Stimulated activated naive B cell treated with anti-CD40 and anti-IgM and Interleukin-4, amounts not matched to agents 10 μg/mL and 1 μg/mL and 100 μg/mL, for 72 hours (primary cell): ENCODE measurements at places on chromosomes 7 and 10.
A peak's percentile ranks its signal among the peaks of the same experiment; 100 is the strongest.

GRCh38 chr10:108250936-108251620, 1086.6 kb upstream of the SORCS1 start:
- DNase-seq, result no peak

- DNase-seq, result no peak
Observed at GRCh38 chr7:29306319-29306991, 111.9 kb downstream of the CHN2 start.

DNA sequence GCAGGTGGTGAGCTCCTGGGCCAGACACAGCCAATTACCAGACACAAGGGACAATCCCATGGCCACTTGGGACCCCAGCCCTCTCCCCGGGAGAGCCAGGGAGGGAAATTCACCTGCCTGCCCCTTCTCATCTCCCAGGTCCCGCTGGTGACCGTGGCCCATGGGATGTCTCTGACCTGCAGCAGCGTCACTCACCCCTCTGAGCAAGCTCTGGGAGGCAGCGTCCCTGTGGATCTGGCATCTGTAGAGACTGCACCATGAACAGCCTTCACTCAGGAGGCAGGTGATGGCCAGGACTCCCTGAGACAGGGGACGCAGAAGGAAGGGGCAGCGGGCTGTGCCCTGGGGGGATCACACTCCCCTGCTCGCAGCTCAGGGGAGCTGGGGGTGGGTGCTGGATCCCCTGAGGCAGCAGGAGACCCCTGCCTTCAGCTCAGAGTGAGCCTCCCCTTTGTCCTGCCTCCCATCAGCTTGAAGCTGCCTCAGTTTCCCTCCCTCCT, 90.8 kb downstream of the FOXL3 start:
- no peak for DNase-seq

DNA sequence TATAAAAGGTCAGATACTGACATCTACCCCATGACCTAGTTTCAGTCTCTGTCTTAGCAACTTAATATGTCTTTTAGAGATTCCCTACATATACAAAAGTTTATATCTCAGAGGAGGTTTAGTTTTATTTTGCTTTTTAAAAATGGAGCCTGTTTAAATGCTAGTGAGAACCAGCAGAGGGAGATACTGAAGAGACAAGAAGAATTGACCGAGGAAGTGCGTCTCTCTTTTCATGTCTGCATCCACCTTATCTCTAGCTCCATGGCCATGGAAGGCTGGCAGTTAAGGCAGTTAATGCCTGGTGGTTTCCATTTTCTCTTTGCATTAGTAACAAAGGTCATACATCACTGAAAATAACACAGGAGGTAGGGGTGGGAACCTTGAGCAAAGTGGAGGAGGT, 10.7 kb downstream of the SUV39H2 start:
- DNase-seq, result no peak

DNA sequence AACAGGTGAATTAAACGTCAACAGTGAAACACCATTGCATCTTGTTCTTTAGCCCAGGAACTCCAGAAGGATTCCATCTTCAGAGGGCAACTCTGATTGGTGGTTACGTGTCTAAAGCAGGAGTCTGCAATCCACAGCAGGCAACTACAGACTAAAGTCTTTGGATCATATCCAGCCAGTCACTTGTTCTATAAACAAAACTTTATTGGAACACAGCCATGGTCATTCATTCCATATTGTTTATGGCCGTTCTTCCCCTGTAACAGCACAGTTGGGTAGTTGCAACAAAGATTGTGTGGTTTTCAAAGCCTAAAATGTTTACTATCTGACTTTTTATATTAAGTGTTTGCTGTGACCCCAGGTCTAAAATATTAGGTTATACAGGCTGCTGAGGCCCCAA, 94.7 kb upstream of the IMMP2L start:
- DNase-seq, result no peak

DNA sequence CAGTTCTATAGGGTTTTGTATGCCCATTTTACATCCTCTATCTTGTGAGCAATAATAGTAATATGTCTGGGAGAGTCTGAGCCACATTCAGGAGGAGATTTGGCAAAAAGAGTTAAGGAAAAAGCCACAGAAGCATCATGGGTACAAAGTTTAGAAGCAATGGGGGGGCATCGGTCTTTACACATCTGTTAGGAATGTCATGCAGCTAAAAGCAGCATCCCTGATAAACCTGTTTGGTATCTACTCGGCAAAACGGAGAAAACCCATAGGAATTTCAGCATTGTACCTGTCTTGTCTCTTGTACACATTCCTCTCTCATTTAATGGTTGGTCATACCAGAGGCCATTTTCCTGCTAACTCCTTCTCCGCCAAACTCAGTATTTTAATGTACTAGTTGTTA, 12.5 kb upstream of the HERPUD2 start:
- DNase-seq, result no peak

DNA sequence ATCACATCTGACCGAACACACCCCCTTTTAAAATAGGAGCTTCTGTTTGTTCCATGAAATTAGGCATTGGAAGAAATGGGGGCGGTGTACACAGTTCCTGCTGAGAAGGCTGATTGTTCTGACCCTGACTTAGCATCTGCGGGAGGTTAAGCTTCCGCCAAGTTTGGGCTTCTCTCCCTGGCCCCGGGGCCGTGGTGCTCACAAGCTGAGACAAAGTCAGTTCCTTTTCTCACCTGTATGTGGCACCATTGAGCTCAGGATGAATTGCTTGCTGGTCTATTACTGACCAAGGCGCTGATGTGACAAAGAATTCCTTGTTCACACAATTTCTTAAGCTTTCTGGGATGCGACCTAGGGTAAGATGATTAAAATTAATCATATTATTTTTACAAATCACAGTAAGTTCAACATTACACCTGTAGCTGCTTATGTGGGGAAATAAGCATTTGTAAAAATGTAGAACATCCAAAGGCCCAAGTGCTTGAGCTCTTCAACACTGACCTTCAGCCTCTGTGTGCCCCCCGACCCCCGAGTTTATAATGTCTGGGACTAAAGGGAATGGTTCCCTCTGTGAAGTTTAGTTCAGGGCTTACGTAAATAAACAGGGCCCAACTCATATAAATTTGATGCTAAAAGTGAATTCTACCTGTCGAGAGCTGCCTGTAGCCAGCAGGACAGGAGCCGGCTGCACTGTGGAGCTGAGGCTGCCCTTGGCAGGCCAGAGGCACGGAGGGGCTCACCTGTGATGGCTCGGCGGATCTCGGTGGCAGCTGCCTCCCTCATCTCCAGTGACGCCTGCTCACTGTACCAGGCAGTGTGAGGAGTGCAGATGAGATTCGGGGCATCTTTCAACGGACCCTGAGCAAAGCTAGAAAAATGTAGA, 50.8 kb downstream of the ZRANB1 start:
- DNase-seq, result no peak

DNA sequence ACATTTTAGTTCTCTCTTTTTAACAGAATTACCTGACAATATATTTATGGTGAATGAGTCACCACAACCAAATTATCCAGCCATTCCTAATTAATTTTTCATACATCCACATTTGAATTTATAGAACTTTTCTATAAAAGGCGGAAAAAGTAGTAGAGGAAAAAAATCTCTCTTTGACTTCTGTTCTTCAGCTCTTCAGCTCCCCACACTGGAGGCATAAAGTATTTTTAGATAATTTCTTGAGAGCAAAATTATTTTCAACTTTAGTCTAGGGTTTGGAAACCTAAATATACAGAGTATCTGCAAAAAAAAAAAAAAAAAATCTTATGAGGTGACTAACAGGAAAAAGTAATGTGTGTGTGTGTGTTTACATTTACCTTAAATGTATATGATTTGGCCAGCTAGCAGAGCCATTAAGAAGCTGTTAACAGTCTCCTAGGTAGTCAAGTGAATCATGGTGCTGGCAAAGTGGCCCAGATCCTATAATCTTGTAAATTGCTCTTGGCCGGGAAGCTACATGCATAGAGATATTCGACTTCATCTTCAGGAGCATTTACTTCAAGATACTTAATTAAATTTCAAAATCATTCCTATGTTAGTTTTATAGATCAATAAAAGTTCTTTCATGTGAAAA, 383.1 kb upstream of the STEAP1 start:
- no peak for DNase-seq

GRCh38 chr10:88582806-88583583, at the start of gene RNLS:
Gene RNLS (minus strand): TSS chr10:88583318.
- peak; percentile 73 for DNase-seq

- DNase-seq, result no peak
Observed at GRCh38 chr7:94149789-94150545, 145.8 kb upstream of the BET1 start.

DNA sequence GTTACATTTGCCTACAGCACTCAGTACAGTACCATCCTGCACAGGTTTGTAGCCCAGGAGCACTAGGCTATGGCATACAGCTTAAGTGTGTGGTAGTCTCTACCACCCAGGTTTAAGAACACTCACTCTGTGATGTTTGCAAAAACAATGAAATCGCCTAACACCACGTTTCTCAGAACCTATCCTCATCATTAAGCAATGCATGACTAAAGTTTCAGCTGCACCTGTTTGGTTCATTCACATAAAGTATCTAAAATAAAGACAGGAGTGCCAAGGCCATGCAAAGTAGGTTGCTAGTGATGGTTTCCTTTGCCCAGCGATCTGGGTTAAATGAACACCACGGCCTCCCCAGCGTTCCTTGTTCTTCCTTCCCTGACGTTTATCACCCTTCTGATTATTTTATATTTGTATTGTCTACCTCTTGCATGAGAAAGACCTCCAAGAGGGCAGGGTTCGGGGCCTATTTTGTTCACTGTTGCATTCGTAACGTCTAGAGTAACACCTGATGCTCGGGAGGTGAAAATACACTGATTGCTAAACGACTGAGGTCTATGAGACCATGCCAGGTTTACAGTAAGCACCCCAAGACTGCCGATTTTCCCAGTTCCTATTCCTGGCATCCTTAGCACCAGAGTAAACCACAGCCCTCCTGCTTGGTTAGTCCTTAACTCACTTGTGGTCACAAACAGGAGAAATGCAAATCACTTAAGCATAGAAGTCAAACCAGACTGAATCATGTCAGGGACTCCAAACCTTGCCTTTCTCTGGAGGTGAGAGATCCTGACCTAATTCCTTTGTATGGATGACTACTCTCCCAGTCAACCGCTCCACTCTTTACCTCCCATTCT, 204.1 kb upstream of the NFE2L3 start:
- DNase-seq, result no peak

- peak; percentile 71 for DNase-seq
Observed at GRCh38 chr7:102444961-102445673, 11.7 kb downstream of the ORAI2 start.

DNA sequence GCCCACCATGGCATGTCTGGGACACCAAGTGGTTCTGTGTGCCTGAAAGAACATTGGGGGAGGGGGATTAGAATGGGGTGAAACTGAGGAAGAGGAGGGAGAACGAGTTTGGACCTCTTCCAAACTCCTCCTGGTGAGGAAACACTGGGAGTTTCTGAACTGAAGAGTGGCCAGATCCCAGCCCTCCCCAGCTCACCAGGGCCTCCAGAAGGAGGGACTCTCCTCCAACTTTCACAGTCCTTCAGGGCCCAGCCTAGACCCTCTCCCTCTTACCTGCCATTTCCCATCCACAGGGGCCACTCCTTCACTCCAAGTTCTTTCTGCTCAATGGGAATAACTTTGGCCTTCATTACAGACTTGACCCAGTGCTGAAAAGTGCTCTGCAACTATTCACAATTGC, 132.0 kb upstream of the FOXK1 start:
- DNase-seq, result no peak

- no peak for DNase-seq
Observed at GRCh38 chr7:149882248-149883047, 8.7 kb downstream of the ATP6V0E2 start.

DNA sequence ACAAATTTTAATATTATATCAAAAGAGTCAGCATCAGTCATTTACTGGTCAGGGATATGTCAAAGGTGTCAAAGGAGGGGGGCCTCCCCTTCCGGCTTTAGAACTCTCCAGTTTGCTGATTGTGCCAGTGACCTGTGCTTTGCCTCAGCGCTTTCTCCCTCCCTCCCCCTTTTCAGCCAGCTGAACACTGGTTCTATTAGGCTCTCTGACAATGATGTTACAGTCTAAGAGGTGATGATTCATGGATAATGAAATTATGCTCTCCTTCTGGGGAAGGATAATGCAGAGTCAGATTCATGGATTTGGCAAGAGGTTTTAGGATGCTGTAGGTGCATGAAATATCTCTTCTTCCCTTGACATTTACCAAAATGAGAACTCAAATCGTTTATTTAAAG, 6.1 kb downstream of the LRRTM3 start:
- no peak for DNase-seq

DNA sequence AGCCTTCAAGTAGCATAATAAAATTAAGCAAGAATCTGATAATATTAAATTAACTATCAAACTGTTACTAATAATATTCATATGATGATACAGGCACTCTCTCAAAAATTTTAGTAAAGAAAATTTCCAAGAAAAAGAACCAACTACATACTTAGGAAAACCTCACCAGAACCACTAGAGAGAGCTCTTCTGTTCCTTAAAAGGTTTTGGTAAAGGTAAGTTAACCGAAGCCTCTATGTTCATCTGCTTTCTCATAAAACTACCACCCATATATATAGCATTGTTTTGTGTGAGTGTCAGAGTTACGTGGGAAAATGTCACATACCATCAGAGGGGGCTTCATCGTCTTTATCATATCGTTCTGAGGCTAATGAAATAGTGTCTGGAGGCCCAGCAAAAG, 20.7 kb downstream of the SKAP2 start:
- DNase-seq, result no peak

DNA sequence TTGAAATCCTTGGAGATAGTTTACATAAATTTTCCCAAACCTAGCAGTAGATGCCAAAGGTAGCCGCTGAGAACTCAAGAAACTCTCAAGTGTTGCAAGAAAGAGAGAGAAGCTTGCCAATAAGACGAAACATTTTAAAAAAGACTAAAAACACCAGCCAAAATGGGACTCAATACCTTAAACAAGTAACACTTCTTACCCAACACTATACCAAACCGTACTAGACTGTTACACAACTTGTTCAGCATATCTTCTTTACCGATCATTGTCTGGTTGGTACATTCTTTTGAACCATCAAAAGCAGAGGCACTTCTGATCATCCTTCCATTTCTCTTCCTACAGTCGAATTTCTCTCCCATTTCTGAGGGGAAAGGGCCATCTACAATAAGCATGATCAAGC, 4.8 kb upstream of the PTPN12 start:
- no peak for DNase-seq

GRCh38 chr7:45579391-45579801, 5.2 kb downstream of the ADCY1 start:
- no peak for DNase-seq

- DNase-seq, result peak; percentile 71
Observed at GRCh38 chr7:50092579-50093491, at the start of gene ZPBP. Gene ZPBP (minus strand): TSS chr7:50093246. CDS start chr7:50093194, 52 bp downstream.

- DNase-seq, result no peak
Observed at GRCh38 chr7:122018032-122018431, 126.0 kb downstream of the AASS start.

GRCh38 chr10:33099748-33100147, 141.7 kb upstream of the ITGB1 start:
- DNase-seq, result no peak

GRCh38 chr10:13106387-13107045, 6.6 kb downstream of the OPTN start:
- DNase-seq, result no peak

- no peak for DNase-seq
Observed at GRCh38 chr7:130299866-130300265, 6.9 kb downstream of the CPA4 start.
